Muscle of back (tissue), 13 donors: ENCODE measurements at places on chromosomes 3 and 15. TPM values are rescaled to one million over a fixed set of nuclear protein-coding genes. Genes with fewer than 3 reads are reported as not detected.

NSUN3 gene
- polyA plus RNA-seq: 9.1 TPM

DNA sequence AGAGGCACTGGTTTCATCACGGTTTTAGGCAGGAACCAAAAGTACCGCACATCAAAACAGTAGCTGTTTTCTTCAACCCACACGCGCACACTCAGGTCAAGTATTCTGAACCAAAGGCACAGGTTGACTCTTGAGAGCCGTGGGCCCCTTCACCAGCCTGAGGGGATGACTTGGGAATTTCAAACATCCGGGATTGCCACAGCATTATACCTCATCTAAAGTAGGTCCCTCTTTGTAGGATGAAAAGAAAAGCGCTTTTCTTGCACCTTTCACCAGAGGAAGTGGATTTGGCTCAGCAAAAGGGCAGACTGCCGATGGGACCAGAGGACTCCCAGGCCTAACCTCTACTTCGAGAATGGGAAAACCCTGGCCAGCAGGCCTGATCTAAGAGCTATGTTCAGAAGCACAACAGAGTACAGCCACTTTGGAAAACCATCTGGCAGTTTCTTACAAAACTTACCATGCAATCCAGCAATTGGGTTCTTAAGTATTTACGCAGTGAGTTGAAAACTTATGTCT is 88.2 kb upstream of the PROK2 start:
- DNase-seq: no peak

THSD4 gene
- 22.8 TPM for polyA plus RNA-seq

MNS1 gene
- polyA plus RNA-seq: 6.8 TPM
